ENCODE measurements at places on chromosomes 2 and 18. TPM values are rescaled to one million over a fixed set of nuclear protein-coding genes. Genes with fewer than 3 reads are reported as not detected.

C1GALT1C1L gene
- total RNA-seq = 0.20 TPM

DNAJC5G gene
- total RNA-seq = not detected

LIMS4 gene
- 12.4 TPM for total RNA-seq

MROH2A gene
- not detected for total RNA-seq

PREB gene
- 40.7 TPM for total RNA-seq

PNO1 gene
- total RNA-seq = 27.5 TPM

ZAP70 gene
- not detected for total RNA-seq

SERPINB10 gene
- total RNA-seq = not detected

PLEK gene
- 0.11 TPM for total RNA-seq

USP14 gene
- total RNA-seq = 22.9 TPM

GAREM2 gene
- 0.92 TPM for total RNA-seq

CERKL gene
- total RNA-seq = not detected

PTPRN gene
- total RNA-seq = not detected

UNC80 gene
- not detected for total RNA-seq

CRACDL gene
- 9.7 TPM for total RNA-seq

UGT1A8 gene
- total RNA-seq = not detected

- DNase-seq = no peak
Measured at GRCh38 chr2:115649731-115650130, 1207.3 kb downstream of the DPP10 start.

DNA sequence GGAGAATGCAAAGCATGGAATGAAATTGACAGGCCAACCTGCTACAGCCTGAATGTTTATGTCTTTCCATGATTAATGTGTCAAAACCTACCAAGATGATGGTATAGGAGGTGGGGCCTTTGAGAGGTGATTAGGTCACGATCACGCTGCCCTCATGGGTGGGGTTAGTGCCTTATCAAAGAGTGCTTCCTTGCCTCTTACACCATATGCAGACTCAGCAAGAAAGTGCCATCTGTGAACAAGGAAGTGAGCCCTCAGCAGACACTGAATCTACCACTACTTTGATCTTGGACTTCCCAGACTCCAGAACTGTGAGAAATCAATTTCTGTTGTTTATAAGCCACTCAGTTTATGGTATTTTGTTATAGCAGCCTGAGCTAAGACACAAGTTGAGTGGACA is 147.5 kb upstream of the BCL2L11 start:
- DNase-seq = no peak

GRCh38 chr2:197273485-197273884 is 37.1 kb downstream of the ANKRD44 start:
- no peak for DNase-seq

DNA sequence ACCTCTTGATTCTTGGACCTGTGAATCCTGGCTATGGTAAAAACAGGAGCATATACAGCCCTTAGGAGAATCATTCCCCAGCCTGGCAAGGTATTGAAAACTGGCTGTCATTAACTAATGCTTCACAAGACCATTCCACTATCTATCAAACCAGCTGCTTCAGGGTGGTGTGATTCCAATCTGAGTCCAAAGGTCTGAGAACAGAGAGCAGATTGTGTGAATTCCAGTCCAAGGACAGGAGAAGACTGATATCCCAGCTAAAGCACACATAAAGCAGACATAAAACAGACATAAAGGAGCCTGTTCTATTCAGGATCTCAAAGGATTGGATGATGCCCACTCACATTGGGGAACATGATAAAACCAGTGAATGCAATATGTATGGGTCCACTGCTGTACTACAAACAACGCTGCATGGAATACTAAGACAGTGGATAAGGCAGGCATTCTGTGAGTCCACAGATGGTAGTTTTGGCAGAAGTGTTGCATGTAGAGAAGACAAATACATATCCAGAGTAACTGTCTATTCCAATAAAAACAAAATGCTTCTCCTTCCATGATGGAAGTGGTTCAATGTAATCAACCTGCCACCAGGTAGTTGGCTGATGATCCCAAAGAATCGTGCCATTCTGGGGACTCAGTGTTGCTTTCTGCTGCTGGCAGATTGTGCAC is 363.9 kb downstream of the KCNJ3 start:
- DNase-seq = no peak

DNA sequence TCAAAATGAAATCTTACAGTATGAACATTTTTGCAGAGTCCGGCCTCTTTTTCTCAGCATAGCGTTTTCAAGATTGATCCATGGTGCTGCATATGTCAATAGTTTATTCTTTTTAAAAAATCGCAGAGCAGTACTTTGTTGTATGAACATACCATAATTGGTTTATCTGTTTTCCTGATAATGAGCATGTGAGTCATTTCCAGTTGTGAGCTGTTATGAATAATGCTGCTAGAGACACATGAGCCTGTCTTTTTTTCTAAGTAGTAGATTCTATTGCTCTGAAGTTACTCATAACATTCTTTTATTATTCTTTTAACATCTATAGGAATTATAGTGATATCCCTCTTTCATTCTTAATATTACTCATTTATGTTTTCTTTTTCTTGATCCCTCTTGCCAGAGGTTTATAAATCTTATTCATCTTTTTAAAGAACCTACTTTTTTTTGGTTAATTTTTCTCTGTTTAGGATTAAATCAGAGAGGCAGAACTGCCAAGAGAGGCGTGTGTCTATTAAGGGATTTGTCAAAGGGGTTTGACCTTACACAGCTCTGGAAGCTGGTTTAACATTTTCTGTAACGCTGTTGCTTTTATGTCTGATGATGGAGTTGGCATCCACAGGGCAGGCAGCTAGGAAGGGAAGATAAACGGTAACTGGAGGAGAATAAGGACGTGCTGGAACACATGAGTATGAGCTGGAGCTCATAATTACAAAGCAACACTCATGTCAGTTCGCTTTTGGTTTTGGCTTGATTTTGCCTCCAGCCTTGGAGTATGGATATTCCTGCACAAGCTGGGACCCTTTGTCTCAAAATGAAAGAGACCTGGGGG is 47.4 kb downstream of the MGAT5 start:
- DNase-seq = peak; percentile 39

DNA sequence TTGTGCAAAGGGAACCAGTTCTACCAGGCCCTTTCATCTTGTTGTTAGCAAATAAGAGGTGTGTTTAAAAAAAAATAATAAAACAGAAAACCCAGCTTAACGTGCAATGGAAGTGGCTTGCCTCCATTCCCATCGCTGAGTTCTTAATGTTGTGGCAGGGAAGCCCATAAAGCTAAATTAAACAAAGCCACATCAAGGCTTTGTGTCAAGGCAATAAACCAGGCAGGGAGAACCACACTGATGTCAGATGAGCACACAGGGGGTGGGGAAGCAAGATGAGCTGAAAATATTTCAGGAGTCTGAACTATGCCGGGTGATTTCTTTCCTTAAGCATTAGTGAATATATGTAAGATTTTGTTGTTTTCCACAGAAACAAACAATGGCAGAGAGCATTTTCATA is 73.5 kb downstream of the PHLPP1 start:
- no peak for DNase-seq

DNA sequence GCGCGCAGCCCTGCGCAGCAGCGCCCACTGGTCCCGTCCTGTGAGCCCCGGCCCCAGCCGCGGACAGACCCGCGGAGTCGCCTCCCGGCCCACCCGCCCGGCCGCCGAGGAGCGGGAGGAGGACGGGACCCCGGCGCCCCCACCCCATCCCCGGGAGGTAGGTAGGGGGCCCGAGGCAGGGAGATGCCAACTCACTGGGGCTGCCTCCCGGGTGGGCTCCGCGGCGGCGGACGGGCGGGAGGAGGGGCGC is 160 bp downstream of the SPTBN1 start:
- no peak for DNase-seq

- DNase-seq = no peak
Measured at GRCh38 chr18:50633992-50634391, 74.1 kb downstream of the MAPK4 start.

DNA sequence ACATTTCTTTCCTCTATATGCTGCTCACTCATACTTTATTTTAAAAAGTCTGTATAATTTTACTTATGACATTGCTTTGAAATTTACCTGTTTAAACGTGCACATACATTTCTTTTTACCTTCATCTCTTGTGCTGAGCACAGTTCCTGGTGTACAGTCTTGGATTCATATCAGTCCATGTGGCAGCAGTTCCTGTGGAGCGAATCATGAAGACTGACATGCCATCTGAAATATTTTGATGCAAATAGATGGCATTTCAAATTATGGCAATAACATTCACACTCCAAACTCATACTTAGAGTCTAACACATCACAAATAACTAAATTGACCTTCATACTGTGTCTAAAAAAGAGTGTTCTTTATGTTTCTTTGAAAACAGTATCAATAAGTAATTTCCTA is 90.3 kb upstream of the CDH2 start:
- no peak for DNase-seq

- no peak for DNase-seq
Measured at GRCh38 chr18:27582760-27583412, 397.8 kb upstream of the CHST9 start.

DNA sequence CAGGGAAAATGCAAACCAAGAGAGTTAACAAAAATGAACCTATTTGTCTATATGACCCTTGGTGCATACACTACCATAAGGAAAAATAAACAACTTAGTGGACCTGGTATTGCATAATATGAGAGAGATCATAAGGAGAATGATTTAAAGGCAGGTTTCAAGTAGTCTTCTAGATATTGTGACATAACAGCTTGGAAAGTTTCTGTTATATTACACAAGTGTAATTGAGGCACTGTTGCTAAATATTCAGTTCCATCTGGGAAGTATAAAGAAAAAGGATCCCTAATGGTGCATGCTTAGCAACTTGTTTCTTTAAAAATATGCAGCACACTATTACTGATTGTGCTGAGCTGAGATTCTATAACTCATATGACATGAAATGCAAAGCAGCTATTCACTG is 252.2 kb upstream of the SPHKAP start:
- no peak for DNase-seq

GRCh38 chr2:179724403-179724802 is 137.0 kb downstream of the ZNF385B start:
- DNase-seq = no peak

- no peak for DNase-seq
Measured at GRCh38 chr2:124822516-124822915, 797.4 kb downstream of the CNTNAP5 start.

DNA sequence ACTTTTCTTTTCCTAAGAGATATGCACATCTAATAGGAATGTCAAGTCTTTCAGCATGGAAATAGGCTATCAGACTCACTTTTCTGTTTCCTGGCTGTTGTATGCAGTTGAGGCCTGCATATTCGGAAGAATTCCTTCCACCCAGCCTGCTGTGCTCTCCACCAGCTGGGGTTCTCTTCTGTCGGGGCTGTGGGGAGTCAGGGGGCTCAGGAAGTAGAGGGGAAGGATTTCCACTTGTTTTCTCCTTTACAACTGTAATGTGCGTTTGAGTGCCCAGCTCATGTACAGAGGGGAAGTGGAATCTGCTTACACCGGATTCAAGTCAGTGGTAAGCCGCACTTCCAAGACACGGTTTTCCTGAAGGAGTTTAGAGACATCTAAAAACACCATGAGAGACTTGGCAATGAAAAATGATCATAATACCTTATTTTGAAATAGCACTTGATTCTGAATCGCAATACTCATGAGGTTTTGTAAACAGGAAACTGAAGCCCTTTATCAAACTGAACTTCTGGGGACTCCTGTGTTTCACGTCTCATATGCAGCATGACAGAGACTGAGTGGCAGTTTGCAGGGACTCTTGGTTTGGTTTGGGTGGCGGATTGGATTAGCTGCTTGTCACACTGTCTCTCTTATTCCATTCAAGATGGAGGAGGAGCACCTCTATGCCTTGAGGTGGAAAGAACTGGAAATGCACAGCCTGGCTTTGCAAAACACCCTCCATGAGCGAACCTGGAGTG is 90.4 kb downstream of the MTCL1 start:
- DNase-seq = no peak

DNA sequence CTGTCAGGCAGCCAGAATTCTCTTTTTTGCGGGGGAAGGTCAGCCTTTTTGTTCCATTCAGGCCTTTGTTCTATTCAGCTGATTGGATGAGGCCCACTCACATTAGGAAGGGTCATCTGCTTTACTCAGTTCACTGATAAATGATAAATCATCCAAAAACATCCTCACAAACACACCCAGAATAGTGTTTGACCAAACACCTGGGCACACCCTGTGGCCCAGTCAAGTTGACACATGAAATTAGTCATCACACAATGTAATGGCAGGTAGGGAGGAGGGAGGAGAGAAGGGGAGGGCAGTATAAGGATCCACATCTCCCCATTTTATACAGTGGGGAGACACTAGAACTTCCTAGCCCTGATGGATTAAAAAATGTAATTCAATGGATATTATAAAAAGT is 8.3 kb upstream of the RMC1 start:
- no peak for DNase-seq

- DNase-seq = no peak
Measured at GRCh38 chr18:49021433-49022129, 70.8 kb upstream of the SMAD7 start.

DNA sequence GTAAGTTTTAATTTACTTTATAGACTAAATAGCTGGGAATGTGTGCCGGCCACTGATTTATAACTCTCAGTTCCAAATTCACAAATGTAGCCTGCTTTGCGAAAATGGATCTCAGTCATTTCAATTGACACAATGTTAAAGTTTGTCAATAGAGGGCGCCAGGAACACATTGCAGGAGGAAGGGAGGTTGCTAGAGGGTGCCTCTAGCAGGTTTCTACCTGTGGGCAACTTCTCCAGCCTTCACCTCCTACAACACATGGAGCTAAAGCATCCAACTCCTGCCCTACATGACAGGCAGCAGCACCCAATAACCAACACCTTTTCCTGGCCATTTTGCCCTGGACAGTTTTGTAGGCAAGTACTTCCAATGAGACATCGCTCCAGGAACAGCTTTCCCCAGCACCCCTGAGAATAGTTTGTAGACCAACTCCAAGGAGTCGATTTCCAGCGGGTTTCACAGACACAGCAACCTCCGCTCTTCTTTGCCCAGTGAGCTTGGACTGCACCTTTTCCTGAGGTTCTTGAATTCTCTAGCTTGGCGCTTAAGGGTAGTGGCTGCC is 784.8 kb upstream of the CDH2 start:
- no peak for DNase-seq

DNA sequence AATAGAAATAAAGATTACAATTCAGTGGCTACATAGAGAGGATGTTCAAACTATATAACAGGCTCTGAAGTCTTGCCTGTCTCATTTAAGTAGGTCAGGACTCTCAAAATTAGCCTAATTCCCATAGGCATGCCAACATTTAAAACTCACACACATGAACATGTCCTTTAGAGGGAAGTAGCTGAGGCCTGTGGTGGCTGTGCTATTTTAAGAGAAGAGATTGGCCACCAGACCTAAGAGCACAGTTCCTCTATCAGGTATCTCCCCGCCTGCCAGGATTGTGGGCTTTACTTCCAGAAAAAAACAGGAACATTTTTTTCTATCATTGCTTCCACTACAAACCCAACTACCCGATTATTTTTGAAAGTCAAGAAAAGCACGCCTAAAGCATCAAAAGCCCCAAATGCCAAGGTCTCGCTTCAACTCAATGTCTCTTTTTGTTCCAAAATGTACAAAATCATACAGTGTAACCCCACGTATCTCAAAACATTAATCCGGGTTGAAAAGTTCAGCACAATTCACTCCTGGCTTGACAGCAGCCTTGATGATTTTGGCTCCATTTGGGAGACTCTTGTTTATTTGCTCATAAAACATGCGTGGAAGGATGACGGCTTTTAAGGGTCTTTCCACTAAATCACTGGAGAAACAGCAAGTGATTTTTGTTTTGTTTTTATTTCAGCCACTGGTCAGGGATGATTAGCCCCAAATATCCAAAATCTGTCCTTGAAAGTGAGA is 15.3 kb downstream of the FHL2 start:
- DNase-seq = no peak

Data from pulmonary artery endothelial cell (primary cell).